ENCODE measurements at places on chromosomes 1 and 21.

GRCh38 chr1:232667778-232668165, 37.8 kb upstream of the SIPA1L2 start:
- DNase-seq, result no peak

DNA sequence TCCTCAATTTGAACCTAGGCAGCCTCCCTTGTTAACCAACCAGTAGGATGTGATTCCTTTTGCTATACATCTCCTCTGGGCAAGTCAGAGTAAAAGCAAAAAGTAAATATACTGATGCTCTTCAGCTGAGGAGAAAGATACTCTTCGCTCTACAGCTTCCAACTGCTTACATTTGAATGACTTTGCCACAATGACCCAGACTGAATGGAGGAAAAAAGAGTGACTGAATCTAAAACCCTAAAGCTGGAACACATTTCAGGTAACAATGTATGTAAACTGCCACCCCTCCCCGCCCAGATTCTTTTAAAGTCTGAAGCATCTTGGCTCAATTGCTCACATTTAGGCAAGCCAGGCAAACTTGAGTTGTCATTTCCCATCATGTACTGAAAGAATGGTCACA, 46.1 kb downstream of the SLC16A1 start:
- DNase-seq, result no peak

GRCh38 chr1:68276448-68276847, 44.1 kb upstream of the WLS start:
- no peak for DNase-seq

DNA sequence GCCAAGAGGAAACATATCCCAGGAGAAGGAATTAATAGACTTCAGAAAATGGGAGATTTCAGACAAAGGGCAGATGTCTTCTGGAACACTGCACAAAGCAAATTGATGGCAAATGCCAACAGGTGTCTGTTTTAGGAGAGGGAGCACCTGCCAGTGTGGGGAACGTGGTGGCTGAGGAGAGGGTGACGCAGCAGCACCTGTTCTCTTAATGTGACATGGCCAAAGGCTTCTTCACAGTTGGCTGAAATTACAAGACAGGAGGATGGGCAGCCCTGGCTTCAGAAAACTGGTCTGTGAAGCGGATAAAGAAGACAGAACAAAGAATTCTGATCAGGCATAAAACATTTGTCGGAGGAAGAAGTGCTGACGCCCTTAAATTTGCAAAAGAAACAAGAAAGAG, 178.7 kb upstream of the RUNX1 start:
- no peak for DNase-seq

DNA sequence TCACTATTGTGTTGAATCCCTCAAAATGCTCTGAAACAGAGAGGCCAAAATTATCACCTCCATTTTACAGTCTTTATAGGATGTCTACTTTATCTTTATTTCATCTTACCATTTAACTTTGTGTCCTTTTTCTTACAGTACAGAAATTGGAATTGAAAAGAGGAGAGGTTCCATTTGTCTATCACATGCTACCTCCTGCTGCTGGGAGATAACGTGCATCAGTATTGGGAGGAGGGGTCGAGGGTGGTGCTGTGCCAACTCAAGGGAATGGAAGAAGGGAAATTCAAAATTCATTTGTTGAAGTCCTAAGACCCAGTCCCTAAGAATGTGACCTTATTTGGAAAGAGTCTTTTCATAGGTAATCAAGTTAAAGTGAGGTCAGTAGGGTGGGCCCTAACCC, 85.3 kb downstream of the HHIPL2 start:
- DNase-seq, result no peak

GRCh38 chr1:53888681-53889080, 916 bp downstream of the YIPF1 start:
- DNase-seq, result no peak

DNA sequence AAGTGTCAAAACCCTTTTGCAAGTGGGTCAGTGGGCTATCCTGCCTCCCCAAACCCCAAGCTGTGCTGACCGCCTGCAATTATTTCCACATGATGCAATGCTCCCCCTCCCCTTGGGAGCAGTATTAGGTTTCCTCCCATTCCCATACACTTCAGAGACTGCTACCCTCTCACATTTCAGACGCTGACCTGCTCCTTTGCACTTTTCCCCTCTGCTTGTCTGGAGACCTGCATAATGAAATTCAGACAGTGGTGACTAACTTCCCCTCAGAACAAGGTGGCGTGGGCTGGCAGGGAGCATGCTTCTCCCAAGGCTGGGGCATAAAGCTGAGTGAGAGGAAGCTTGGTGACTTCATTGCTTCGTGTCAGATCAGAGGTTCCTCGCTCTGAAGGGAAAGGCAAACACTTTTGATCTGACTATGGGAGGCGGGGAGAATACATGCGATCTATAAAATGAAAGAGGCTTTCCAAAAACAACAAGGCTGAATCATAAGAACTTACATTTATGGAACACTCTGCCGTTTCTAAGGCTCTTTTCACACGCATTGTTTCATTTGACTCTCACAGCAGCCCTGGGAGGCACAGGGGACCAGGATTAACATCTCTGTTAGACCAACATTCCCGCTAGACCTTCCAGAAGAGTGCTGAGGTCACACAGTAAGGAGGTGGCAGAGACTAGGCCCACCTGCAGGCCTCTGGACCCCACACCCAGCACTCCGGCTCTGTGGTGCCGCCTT, 27.5 kb upstream of the ROR1 start:
- no peak for DNase-seq

GRCh38 chr1:202259705-202260104, 66.1 kb downstream of the LGR6 start:
- DNase-seq, result no peak

Data from vagina (tissue), 2 donors.